AG10803 (cell line): ENCODE measurements at places on chromosomes 12 and 14.

DNA sequence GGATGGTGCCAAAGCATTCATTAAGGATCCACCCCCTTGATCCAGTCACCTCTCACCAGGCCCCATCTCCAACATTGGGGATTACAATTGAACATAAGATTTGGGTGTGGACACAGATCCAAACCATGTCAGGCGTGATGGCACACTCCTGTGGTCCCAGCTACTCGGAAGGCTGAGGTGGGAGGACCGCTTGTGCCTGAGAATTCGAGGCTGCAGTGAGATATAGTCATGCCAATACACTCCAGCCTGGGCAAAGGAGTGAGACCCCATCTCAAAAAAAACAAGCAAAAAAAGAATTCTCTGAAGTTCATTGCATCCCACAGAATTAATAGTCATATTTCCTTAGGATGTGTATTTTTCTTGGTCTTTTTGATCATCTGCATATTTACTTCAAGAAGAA is 34.9 kb downstream of the ZDHHC17 start:
- DNase-seq: no peak

DNA sequence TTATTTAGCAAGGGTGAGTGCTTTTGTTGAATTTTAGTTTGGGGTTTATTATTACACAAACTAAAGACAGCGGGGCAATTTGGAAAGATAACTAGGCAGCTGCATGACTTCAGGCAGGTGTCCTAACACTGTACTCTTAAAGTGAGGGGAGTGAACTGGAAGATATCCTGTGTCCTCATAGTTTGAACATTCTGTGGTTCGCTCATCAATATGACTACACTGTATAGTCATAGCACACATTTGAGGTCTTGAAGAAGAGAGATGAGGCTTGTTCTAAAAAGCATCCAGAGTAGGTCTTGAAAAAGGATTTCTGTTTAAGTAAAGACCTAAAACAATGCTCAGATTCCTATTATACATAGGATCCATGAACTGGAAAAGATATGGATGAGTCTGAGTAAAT is 1.7 kb upstream of the MAP3K9 start:
- no peak for DNase-seq

DNA sequence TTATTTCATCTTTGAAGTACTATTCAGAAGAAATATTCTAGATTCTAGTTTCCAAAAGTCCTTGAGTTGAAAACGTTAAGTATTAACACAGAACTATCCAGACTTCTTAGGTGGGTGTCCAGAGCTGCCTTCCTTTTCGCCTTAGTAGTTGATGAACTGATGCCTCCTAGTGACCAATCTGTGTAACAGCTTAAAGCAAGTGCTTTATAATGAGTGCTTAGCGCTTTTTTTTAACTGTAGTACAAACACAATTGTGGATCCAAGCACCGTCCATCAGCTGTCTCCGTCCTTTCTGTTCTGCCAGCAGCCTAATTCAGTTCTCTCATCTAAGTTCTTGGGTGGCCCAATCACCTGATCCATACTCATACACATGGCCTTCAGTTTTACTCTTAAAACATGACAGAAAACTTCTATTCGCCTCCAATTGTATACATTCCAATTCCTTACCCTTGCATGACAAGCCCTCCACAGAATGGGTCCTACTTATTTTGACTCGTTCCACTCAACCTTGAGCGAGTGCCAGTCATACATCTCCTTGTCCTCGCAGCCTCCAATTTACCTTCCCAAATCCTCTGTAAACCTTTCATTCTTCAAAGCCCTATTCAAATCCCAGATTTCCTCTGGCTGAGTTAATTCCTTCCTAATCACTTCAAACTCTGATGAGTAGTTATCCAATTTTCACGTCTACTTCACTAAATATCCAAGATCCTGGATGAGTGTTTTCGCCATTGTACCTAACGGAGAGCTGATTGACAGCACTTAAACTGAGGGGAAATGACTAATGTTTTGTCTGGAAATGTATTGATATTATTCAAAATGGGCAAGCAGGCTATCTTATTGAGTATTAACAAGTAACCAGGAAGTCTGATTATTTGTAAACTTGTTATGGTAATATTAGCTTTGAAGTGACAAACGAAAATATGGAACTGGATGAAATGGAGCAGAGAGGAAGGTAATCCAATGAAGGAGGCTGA is 5.8 kb upstream of the PHLDA1 start:
- DNase-seq: peak; percentile 86

DNA sequence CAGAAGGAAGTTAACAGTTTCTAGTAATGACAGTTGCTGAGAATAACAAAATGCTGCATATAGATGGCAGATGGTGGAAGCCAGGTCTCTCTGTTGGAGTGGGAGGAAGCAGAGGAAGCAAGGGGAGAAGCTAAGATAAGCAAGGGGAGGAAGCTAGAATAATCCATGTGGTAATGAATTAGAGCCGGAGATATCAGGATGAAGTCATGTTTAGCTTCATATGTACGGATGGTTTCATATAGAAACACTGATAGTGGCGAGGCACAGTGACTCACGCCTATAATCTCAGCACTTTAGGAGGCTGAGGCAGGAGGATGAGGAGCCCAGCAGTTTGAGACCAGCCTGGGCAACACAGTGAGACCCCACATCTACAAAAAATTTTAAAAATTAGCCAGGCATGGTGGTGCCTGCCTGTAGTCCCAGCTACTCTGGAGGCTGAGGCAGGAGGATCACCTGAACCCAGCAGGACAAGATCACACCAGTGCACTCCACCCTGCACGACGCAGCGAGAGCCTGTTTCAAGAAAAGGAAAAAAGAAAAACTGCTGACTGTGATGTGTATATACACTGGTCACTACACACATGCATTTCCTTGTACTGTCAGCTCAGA is 49.2 kb downstream of the ANAPC7 start:
- DNase-seq: no peak

DNA sequence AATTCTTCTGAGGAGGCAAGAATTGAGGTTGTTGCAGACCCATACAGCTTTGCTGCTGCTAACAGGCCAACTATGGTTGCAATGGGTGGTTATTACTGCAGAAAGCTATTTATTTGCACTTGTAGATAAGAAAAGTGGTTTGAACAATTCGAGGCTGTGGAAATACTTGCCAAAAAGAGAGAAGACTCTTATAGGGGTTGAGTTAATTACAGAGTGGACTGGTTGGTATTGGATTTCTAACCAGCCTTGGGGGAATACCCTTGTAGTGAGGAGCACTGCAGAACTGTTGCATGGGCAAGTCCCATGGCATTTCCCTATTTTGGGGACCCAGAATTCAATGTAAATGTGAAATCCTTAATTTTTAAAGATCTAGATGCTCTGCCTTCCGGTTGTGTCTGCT is 120.5 kb downstream of the KCNMB4 start:
- no peak for DNase-seq

DNA sequence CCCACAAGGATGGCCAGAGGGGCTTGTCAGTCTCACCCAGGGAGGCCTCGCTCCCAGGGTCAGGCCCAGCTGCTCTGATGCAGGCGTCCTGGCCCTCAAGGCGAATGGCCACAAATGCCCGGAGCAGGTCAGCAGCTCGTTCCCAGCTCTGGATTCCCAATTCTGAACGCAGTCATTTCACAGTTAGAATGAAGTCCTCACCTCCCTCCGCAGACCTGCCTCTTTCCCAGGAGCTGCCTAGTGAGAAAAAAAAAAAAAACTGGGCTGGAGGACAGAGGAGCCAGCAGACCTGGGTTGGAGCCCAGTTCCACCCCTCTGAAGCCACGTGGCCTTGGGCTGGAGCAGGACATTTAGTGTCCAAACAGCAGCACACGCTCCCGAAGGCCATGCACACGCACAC is 62.2 kb upstream of the DIO3 start:
- DNase-seq: no peak

- DNase-seq: no peak
Observed at GRCh38 chr14:81567302-81567701, 33.6 kb upstream of the SEL1L start.

- DNase-seq: no peak
Observed at GRCh38 chr14:61130512-61131260, 149.6 kb downstream of the SLC38A6 start.

DNA sequence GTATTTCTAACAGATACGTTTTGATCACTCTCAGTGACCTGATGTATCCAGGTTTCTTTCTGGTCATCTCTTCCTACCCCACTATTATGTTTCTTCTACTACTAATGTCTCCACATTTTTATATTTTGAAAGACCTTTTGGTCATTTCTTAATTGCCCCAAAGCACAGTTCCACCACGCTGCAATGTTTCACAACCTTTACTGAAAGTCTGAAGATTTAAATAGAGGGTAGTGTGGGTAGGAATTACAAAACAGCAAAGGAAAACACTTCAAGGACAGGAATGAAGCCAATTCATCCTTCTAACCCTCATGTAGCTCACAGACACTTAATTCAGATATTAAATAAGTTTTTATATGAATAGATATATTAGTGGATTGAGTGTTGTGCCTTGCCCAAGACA is 36.1 kb upstream of the SLC16A7 start:
- DNase-seq: peak; percentile 6

DNA sequence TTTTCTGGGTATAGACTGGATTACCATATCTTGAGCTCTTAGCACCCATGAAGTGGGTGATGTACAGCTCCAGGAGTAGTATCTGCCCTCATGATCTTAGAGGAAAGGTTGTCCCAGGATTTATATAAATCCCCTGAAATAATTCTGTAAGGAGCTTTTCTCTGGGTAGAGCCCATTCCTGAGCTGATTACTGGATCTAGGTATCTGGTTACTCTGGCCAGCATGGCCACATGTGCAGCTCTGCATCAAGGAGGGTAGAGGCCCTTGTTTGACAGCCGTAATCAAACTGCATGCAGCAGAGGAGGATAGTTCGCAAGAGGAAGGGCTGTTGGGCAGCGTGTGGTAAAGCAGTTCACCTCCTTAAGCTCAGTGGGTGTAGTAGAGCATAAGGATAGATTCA is 8.5 kb downstream of the COX14 start:
- DNase-seq: no peak

DNA sequence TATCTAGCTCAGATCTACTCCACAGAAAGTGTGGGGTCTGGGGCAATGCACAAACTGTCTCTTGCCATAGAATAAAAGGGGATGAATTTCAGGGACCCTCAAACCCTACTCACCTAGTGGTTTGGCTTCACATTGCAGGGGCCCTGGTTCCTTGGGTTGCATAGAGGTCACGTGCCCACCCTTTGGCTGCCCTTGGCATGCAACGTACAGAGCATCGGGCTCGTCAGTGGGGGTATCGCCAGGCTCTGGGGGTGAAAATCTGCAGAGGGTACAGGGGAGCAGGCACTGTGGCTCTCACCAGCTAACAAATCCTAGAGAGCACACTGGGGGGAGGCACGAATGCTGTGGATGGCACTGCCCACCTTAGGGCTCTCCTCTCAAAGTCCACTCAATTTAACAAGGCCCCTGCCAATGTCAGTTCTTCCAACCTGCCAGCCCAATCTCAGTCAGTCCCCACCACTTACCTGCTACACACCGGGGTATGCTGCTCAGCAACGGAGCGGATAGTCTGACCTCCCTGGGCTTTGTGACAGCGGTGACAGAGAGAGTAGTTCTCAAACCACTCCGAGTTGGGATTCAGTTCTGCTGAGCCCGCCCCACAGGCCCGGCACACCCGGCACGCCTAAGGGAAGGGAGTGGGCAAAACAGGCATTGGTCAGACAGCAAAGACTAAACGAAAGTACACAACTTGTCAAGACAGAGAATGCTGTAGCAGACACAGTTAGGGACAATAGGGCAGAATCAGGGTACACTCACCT is 8.0 kb downstream of the KMT2D start:
- no peak for DNase-seq

- no peak for DNase-seq
Observed at GRCh38 chr14:49206828-49207227, 379.4 kb downstream of the RPS29 start.

- DNase-seq: peak; percentile 73
Observed at GRCh38 chr12:42135259-42135814, 9.3 kb downstream of the GXYLT1 start.

- DNase-seq: no peak
Observed at GRCh38 chr12:13369474-13370056, 173.0 kb downstream of the EMP1 start.
